ENCODE measurements at places on chromosomes 5 and 9.
A peak's percentile ranks its signal among the peaks of the same experiment; 100 is the strongest.

DNA sequence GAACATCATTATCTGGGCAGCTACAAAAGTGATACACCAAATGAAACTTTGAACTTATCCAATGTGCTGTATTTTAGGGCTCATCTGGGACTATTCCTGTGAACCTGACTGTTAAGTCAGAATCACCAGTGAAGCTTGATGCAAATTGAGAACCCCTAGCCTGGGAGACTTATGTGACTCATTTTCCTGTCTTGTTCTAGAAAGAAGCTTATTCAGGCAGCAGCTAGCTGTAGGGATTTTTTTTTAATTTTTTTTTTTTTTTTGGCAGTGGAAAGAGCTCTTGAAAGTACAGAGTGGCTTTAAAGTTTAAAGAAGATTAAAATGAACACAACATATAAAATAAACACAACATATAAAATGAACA is 81.1 kb upstream of the TNFAIP8 start:
- peak; percentile 86 for DNase-seq

DNA sequence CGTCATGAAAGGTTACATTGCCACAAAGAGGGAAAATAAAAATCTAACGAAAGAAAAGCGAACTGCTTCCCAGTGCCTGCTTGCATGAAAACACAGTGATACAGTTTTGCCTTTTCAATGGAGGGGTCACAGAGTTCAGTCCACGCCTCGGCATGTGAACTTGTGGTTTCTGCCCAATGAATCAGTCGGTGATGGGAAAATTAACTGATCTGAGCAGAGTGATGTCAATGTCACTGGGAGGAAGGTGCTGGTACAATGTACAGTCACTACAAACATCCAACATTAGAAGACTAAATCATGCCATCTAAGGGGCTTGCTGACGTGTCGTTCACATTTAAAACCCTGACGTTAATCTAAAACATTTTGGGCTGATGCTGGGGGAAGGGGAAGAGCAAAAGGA is 151.8 kb upstream of the MSX2 start:
- no peak for DNase-seq

DNA sequence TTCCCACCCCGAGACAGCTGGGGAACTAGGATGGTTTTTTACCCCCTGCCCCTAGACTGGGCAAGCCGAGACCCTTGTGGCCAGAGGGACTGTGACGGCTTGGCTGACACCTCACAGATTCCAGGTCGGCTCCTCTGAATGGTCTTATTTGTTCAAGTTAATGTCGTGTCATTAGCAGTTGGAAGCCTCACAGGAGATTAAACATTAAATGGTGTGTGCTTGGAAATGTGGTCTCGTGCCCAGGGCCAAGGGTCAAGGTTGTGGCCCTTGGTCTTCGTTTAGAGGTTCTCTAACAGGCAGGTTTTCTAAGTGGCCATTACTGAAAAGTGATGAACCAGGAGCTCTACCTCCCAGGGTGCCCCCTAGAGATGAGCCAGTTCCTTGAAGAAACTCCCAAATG is 61.2 kb upstream of the RXRA start:
- no peak for DNase-seq

GRCh38 chr9:118563677-118564076 is 805.6 kb downstream of the BRINP1 start:
- DNase-seq = no peak

- no peak for DNase-seq
These were observed 110.0 kb upstream of the MTAP start for GRCh38 chr9:21692390-21692789.

- no peak for DNase-seq
These were observed 74.7 kb downstream of the WWC1 start for GRCh38 chr5:168366116-168366515.

- DNase-seq = no peak
These were observed 46.4 kb upstream of the PRRC2B start for GRCh38 chr9:131347376-131348020.

GRCh38 chr5:150401076-150401375 is 11.7 kb downstream of the CD74 start:
- DNase-seq = no peak

DNA sequence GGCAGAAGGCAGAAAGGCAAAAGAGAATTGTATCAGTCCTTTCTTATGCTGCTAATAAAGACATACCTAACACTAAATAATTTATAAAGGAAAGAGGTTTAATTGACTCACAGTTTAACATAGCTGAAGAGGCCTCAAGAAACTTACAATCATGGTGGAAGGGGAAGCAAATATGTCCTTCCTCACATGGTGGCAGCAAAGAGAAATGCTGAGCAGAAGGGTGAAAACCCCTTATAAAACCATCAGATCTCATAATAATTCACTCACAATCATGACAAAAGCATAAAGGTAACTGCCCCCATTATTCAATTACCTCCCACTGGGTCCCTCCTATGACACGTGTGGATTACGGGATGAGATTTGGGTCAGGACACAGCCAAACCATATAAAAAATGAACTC is 312.5 kb upstream of the PTGER4 start:
- DNase-seq = no peak

GRCh38 chr5:141431286-141431685 is 979 bp downstream of the PCDHGA12 start:
- no peak for DNase-seq

- DNase-seq = no peak
These were observed 48.9 kb downstream of the RASEF start for GRCh38 chr9:83013867-83014605.

- no peak for DNase-seq
These were observed 2309.4 kb upstream of the ACO1 start for GRCh38 chr9:30075022-30075421.

- DNase-seq = no peak
These were observed 536.6 kb downstream of the PDE4D start for GRCh38 chr5:59356813-59357380.

DNA sequence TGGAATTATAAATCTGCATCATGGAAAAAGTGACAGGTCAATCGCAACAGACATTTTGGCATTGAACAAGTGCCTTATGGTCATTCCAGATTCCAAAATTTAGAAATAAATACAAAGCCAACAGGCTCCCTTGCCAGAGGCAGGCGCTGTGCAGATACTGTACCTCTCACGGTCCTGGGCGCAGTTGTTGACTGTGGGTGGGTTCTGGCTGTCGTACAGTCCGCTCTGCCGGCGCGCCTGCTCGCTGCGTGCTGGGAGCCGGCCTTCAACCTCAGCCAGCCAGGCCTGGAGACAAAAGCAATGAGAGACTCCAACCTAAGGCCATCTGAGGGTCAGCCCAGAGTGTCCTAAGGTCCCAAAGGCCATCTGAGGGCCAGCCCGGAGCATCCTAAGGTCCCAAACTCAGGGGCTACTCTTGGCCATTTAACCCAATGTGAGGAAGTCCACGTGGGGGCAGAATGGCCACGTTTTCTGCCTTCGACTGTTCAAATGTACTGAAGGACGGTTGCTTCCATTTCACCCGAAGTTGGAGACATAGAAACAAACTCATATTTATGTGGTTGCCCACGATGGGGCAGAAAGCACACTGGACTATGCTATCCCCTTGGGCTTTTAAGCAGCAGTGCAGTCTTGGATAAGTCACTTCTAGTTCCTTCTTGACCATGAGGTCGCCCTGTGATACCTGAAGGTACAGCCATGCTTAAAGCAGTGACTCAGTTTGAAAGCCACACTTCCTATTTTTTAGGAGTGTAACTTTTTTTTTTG is 65.2 kb downstream of the USP20 start:
- no peak for DNase-seq

DNA sequence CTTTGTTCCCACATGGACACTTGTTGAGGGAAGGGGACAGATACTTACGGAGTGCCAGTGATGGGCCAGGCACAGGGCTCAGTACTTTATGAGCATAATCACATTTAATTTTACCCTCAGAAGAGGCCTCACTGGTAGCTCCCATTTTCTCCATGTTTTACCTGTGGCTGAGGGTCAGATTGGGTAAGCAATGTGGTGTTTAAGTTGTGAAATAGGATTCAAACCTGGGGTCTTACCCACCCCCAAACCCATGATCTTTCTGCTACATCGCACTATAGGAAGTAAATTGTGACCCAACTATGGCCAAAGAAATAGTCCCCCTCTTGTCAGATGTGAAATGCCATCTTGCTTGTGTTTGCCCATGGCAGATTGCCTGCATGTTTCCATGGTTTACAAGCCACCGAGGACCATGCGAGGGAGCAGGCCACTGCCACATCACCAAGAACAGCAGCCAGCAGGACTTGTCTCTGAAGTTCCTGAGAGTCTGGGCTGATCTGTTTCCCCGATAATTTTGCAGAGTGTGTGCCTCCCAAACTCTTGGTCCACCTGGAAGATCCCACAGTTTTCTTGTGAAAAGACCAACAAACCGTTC is 95.4 kb downstream of the MACROH2A1 start:
- no peak for DNase-seq

DNA sequence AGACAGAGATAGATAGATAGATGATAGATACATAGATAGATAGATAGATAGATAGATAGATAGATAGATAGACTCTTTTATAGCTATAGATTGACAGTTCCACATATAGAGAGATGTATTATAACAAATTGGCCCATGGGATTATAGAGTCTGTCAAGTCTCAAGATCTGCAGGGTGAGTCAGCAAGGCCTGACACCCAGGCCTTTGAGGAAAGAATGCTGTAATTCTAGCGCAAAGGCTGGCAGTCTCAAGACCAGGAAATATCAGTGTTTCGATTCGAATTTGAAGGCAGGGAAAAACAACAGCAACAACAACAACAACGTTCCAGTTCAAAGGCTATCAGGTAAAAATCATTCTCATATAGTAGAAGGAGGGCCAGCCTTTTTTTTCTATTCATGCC is 339.2 kb upstream of the CDH9 start:
- DNase-seq = no peak

- no peak for DNase-seq
These were observed 10.5 kb upstream of the TRIM36 start for GRCh38 chr5:115180165-115180709.

DNA sequence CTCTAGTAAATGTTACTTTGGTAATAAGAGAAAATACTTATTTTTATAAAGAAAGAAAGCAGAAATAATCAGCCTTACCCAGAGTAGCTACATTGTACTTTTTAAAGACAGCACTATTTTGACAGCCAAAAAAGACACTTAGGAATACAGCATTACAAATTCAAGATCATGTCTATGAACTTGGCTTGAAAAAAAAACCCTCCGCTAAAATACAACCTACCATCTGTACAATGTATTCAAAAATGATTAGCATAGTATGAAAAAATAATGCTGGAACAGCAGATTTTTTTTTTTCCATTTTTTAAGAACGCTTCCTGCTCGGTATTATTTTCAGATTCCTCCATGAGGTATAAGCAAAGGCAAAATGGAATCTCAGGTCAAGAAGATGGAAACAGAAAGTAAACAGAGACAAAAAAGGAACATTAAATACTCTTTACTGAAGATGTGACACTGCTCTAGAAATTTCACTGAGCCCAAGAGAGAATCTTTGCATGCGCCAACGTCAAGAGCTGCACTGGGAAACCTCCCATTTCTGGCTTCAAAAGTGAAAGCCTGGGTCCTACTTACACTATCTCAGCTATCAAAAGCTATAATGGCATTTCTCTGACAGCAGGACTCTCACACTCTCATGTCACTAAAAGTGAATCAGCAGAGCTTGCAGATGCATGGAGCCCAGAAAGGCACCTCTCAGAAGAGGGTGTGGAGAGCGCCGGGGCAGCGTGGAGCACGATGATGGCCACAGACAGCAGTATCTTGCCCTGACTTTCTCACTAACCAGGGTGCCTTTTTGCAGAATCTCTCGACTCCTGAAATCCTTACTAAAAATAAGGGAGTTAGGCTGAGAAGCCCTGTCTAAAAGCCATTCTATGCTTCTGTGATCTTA is 167.4 kb downstream of the ELAVL2 start:
- no peak for DNase-seq

DNA sequence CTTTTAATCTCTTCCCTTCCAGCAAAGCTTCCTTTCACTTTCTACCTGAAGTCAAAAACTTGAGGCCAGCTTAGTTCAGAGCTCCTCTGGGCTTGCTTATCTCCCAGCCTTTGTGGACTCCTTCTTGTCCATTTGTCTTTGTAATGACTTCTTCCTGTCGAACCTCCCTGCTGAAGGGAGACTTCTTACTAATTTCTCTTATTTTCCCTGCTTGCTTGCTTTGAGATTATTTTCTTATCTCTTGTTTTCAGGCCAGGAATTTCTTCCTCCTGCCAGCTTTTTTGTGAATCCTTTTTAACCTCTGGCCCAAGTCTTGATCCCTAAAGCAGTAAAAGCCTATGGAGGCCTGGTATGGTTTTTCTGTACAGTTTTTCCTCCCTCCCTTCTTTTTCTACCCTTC is 46.8 kb upstream of the DHFR start:
- DNase-seq = no peak

- no peak for DNase-seq
These were observed 84.6 kb downstream of the HRH2 start for GRCh38 chr5:175742290-175742994.

DNA sequence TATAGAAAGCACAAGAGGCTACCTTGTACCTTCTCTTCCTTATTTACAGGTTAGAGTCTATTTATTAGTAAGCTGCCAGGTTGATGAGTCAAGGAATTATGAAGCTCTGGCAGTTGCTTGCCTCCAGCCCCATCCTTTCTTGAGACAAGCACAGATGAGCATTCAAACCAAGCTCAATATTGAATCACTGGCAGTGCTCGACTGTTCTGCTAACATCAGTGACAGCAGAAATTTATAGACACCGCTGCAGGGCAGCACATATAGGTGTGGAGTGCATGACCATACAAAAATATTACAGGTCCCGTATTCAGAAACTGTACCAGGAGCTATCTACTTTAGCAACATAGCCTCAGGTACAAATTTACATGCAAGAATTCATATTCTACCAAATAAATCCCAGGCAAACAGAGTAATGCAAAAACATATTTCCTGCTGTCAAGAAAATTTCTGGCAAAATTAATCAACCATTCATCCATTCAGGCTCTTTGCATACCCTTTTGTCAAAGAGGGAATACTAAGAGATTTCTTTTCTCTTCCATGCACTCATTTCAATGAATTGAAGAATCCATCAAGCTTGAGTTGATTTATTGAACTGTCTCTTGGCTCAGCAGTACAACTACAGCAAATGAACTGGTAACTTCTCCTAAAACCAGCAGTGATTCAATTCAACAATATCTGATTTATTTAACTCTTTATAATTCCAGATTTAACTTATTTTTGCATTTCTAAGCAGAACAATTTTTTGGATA is 26.9 kb upstream of the PCA3 start:
- no peak for DNase-seq

All from activated CD4-positive, alpha-beta T cell treated with anti-CD3 and anti-CD28 coated beads, Interleukin-2, Interleukin-4, amounts not matched to agents 100 ng/mL and 50 ng/mL, durations not matched to agents 16 hours and 8 hours (primary cell).